ENCODE measurements at places on chromosomes 4 and X. TPM values are rescaled to one million over a fixed set of nuclear protein-coding genes. Genes with fewer than 3 reads are reported as not detected.

GRCh38 chr4:125303058-125303457 lies 11.7 kb upstream of the FAT4 start:
- DNase-seq, result no peak

GRCh38 chr4:17771284-17771908 lies 10.0 kb downstream of the FAM184B start:
- DNase-seq, result no peak

DNA sequence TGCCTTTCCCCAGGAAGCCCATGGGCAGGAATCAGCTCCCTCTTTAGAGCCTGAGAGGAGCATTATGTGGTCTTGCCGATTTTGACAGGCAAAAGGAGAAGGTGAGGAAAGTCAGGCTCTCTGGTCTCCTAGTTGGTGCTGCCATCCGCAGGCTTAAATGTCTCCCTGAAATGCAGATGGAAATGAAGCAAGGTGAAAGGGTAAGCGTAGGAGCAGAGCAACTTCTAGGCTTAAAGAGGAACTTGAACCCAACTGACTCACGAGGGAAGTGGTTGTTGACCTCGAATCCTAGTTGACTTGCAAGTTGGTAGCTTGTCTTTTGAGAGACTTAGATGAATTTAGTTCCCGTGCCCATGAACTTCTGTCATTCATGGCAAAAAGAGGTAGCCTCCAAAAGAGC lies 205.9 kb downstream of the PTTG2 start:
- DNase-seq, result no peak

- DNase-seq, result peak; percentile 26
Measured at GRCh38 chr4:138174981-138175794, 67.0 kb downstream of the SLC7A11 start.

GRCh38 chr4:95393821-95394220 lies 155.0 kb downstream of the UNC5C start:
- DNase-seq, result no peak

MTMR8 gene
- polyA plus RNA-seq, result 2.1 TPM

CXCL9 gene
- 2.8 TPM for polyA plus RNA-seq

PNMA6A gene
- polyA plus RNA-seq, result 11.9 TPM

Data from large intestine (tissue), 12 donors.